Activated CD4-positive, alpha-beta T cell treated with anti-CD3 and anti-CD28 coated beads, Interleukin-2, amount 50 U/mL, for 24 hours (primary cell): ENCODE measurements at places on chromosomes 5 and 9.

GRCh38 chr5:56414066-56414465 is 180.9 kb upstream of the ANKRD55 start:
- no peak for DNase-seq

GRCh38 chr5:119285070-119285916 is 70.5 kb upstream of the TNFAIP8 start:
- no peak for DNase-seq

- DNase-seq: no peak
These were observed 981.5 kb downstream of the PTPRD start for GRCh38 chr9:9631284-9631683.

DNA sequence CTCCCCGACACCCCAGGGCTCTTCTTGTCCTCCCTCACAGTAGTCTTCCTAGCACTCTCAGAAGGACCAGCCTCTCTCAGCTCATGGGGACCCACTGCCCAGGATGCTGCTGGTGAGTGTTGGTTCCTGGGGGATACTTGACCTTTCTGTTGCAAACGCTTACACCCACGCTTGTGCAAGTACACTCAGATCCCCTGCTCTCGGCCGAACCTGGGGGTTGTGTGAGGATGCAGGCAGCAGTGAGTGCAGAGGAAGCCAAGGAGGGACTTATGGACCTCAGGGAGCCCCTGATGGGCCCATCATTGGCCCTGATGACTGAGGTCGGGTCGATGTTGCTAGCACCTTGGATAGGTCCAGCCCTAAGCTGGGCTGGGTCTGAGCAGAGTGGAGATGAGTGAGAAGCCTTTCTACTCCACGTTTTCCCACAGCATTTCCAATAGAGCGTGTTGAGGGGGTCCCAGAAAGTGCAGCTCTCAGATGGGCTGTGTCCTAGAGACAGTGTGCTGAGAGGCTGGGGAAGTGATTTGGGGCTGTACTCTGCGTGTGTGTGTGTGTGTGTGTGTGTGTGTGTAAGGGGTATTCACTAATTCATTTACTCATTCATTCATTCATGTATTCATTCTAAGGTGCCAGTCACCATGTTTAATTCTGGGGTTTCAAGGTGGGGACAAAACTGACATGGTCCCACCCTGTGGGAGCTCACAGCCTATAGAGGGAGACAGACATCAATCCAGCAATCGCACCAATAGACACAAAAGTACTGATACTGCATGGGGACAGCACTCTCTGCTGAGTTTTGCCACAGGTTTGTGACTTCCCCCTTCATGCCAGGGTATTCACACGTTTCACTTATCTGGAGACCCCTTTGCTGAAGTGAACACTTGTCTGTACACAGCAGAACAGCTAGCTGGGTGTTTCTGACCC is 25.2 kb upstream of the PITX1 start:
- DNase-seq: no peak

- DNase-seq: no peak
These were observed 92.9 kb downstream of the PALM2AKAP2 start for GRCh38 chr9:109872901-109873300.

DNA sequence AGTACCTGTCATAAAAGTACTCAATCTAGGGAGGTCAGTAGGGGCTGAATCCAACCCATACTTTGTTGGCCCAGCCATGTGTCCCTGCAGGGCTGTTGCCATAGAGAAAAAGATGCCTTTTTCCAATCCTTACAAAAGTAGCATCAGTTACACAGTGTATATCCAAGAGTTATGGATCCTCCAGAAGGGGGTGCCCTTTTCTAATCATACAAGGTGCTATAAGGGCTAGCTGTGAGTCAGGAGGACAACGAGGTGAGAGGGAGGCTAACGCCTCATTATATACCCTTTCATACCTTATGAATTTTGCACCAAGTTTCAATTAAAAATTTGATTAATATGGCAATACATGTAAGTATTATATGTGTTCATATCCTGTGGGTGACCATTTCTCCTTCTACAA is 4.8 kb downstream of the KIAA0825 start:
- DNase-seq: no peak

DNA sequence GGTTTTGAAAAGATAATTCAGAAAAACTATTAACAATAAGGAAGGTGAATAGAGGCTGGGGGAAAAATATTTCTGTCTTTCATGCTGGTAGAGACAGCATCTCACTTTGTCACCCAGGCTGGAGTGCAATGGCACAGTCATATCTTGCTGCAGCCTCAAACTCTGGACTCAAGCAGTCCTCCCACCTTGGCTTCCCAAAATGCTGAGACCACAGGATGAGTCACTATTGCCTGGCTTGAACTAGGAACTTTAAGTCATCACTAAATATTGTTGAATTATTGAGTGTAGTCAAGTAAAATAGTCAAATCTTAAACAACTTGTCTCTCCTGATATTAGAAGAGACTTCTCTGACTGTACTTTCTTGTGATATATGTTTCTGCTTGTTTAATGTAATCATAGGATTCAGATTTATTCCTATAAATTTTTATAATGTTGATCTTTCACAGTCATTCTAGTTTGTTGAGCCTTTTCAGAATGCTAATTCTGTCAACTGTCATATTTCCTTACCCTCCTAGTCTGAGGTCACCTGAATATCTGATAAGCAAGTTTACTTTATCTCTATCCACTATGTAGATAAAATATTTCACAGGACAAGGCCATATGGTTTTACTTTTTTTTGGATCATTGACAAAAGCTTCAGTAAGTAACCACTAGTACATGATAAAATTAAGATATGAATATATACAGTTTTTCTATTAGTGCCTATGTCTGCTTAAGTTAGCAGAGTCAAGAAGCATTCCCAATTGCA is 1696.5 kb downstream of the MAT2B start:
- no peak for DNase-seq

- no peak for DNase-seq
These were observed 19.8 kb downstream of the IFT74 start for GRCh38 chr9:26975728-26976707.

DNA sequence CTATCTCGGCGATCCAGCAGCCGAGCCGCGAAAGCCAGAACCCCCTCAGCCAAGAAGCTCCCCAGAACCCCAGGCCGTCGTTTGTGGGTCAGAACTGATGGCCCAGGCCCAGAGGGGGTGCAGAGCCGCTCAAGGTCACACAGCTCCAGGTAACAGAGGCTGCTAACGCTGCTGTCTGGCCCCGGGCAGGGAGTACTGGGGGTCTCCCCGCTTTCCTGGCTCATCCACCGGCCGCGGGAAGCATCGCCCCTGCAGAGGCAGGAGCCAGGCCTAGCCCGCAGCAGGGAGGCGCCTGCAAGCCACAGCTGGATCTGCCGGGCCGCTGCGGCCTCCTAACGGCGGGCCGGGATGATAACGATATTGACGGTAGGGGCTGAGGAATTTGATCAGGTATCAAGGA is 39.4 kb upstream of the CTSV start:
- DNase-seq: no peak

GRCh38 chr5:55429221-55429612 is 105.5 kb downstream of the PLPP1 start:
- no peak for DNase-seq

DNA sequence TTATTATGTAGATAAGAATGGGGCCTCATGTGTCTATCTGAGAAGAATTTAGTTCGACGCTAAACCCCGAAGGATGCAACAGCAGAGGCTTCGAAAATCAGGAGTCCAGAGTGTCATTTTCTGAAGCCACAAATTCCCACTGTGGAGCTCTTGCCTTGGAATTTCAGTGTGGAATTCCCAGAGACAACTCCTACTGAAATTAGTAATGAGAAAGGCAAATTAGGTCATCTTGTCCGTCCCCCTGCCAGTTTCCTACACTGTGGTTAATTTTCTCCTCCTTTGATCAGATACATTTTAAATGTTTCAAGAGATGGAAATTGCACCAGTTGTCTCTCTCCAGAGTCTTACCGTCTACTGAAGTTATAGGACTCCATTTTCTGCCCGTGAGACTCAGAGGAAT is 633.6 kb downstream of the BNC2 start:
- no peak for DNase-seq

- no peak for DNase-seq
These were observed 200.4 kb upstream of the SLC24A2 start for GRCh38 chr9:19989213-19989612.

DNA sequence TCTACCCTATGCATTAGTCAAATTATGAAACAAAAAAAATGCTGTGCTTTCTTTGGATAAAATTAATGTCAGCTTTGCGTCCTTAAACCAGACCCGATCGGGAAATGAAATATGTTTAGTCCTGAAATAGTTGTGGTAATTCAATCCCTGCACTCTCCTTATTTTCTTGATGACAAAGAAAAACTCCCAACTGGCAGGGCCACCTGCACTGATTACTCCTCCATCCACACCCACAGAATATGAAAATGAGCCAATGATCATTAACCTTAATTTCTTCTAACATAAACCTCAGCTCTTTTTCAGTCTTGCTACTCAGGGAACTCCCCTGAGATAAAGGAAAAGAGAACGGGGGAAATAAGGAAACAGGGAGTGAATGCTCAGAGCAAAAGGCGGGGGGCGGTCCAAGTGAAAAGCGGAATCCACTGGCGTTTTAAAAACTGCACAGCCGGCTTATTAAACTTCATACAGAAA is 245.3 kb downstream of the BNC2 start:
- DNase-seq: no peak
